Cardiac fibroblast (primary cell): ENCODE measurements at places on chromosomes 1 and 21.

DNA sequence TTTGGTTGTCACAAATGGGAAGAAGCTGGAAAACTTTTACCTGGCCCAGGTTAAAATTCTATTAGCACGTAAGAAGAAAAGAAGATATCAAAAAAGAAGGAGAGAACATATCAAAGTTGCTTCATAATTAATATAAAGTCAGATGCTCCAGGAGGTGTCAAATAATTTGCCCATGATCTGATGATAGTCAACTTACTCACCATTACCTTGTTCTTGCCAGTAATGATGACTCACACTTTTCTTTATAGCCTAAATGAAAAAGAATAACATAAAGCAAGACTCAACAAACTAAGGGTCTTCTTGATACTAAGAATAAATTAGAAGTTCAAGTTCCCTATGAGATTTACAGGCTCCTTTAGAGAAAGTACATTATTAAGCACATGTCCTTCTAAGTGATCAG lies 580.4 kb downstream of the TTLL7 start:
- DNase-seq, result no peak

- DNase-seq, result peak; percentile 78
These were observed 4.6 kb downstream of the PEAR1 start for GRCh38 chr1:156898161-156898566.

DNA sequence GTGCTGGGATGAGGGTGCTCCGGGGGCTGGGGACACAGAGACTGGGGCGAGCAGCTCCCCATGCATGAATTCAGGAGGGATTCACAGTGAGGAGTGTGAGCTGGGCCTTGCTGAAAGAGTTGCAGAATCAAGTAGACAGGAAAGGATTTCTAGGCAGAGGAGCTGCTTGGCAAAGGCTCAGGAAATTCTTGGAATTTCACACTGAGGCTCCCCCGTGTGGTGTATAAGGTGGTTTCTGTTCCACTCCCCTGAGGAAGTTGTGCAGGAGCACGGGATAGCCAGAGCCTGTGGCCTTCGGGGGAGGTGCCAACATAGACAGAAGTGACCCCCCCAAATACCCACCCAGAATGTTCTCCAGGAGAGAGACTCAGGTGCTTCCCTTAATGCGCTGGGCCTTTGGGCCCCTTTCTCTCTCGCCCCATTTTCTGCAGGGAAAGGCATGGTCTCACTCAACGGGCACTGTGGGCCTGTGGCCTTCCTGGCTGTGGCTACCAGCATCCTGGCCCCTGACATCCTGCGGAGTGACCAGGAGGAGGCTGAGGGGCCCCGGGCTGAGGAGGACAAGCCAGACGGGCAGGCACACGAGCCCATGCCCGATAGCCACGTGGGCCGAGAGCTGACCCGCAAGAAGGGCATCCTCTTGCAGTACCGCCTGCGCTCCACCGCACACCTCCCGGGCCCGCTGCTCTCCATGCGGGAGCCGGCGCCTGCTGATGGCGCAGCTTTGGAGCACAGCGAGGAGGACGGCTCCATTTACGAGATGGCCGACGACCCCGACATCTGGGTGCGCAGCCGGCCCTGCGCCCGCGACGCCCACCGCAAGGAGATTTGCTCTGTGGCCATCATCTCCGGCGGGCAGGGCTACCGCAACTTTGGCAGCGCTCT lies 58.5 kb upstream of the ACTL8 start:
- peak; percentile 72 for DNase-seq

DNA sequence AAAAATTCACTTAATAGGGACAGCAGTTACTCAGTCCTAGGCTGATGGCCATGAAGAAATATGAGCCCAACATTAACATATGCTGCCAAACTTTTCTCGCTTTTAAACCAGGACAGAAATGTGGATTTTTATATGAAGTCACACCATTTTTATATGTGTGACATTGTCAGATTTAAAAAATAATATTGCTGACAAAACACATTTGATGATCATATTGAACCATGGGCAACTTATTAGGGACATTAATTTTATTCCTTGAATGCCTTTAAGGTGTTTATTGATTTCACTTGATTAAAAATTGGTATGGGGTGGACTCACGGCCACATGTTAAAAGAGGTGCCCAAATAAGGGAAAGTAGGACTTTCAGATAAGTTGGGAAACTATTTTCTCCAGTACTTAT lies 58.6 kb downstream of the RPRD2 start:
- no peak for DNase-seq

- DNase-seq, result no peak
These were observed 84.3 kb downstream of the WDR64 start for GRCh38 chr1:241736387-241736786.

DNA sequence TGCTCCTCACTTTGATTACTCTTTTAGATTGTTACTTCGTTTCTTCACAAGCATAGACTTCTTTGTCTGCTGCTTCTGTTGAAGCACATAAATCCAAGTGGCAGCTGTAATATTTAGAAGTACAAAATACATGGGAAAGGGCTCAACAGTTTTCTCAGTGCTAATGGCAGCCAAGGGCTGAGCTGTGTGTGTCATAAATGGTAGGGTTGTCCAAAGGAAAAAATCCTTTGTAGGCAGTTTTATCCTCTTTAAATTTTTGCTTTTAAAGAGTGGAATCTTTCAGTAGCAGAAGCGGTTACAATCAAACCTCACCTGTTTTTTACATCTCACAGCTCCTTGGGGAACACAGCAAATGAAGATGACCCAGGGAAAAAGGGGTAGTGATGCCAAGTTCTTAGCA lies 650.8 kb downstream of the PLPP3 start:
- no peak for DNase-seq

- no peak for DNase-seq
These were observed 50.2 kb upstream of the VTCN1 start for GRCh38 chr1:117260761-117261423.

GRCh38 chr1:155324717-155325602 lies 4.3 kb downstream of the RUSC1 start:
- peak; percentile 35 for DNase-seq

- DNase-seq, result no peak
These were observed 115.6 kb downstream of the SIK1 start for GRCh38 chr21:43311301-43311817.

- peak; percentile 27 for DNase-seq
These were observed 155.4 kb upstream of the DUSP10 start for GRCh38 chr1:221897321-221897721.

DNA sequence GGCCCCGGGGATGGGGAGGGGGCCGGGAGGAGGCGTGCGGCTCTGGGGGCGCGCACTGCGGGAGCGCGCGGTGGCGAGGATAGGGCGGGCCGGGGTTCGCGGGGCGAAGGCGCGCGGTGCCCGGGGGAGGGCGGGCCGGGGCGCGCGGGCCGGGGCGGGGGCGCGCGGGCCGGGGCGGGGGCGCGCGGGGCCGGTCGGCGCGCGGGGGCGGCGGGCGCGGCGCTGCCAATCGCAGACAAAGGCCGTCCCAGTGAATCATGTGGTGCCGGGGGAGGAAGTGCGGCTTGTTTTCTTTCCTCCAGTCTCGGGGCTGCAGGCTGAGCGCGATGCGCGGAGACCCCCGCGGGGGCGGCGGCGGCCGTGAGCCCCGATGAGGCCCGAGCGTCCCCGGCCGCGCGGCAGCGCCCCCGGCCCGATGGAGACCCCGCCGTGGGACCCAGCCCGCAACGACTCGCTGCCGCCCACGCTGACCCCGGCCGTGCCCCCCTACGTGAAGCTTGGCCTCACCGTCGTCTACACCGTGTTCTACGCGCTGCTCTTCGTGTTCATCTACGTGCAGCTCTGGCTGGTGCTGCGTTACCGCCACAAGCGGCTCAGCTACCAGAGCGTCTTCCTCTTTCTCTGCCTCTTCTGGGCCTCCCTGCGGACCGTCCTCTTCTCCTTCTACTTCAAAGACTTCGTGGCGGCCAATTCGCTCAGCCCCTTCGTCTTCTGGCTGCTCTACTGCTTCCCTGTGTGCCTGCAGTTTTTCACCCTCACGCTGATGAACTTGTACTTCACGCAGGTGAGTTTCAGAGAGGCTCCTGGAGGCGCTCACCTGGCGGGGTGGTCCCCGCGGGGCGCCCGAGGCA lies at the start of gene GPR137B:
Gene GPR137B (plus strand): TSS at position 287 of the 851 bp plus-strand sequence. CDS start 84 bp downstream, at position 371.
- DNase-seq, result peak; percentile 53
